NCI-H1436 treated with DMSO at 0.1 percent for 48 hours (cell line): ENCODE measurements at places on chromosomes 7 and 10.

GRCh38 chr10:96756111-96756903 lies 36.0 kb upstream of the PIK3AP1 start:
- no peak for DNase-seq

DNA sequence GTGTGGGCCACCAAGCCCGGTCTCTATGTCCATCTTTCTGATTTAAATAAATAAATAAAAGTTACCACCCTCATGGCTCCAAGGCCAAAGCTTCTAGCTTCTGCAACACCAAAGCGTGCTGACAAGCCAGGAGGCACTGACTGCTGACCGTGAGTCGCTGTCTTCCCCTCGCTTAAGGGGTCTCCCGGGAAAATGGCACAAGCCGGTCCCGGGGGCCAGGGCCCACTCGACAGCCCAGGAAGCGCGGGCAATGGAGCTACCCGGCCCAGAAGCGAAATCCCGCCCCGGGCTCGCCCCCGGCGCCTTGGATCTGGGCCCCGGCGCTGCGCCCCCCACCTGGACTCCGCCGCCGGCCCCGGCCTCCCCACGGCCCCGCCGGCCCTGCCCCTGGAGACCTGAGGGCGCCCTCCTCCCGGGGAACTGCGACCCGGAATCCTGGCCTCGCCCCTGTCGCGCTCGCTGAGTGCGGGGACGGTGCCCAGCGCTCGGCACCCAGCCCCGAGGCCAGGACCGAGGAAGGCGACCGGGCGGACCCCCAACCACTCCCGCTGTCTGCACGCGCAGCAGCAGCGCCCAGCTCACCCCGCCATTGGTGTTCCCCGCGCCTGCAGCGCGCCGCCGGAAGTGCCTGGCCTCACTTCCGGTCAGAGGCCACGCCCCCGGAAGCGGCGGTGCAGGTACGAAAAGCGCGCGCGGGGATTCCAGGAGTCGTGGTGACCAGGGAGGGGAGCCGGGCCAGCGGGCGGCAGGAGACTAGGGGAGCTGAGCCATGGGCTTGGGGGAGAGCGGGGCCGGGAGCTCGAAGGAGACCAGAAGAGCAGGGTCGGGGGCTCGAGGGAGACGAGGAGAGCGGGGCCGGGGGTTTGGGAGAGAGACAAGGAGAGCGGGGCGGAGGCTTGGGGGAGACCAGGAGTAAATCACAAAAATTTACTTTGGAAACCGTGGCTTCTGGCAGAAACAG lies at the start of the genes MRM2 and NUDT1:
Gene MRM2, minus strand, starts transcription at position 626 of the 961 bp plus-strand sequence. Its CDS starts 36 bp downstream, at position 590.
Gene NUDT1, plus strand, starts transcription at position 647 of the 961 bp plus-strand sequence. CDS start 2,349 bp downstream, outside the sequence.
- DNase-seq, result no peak

DNA sequence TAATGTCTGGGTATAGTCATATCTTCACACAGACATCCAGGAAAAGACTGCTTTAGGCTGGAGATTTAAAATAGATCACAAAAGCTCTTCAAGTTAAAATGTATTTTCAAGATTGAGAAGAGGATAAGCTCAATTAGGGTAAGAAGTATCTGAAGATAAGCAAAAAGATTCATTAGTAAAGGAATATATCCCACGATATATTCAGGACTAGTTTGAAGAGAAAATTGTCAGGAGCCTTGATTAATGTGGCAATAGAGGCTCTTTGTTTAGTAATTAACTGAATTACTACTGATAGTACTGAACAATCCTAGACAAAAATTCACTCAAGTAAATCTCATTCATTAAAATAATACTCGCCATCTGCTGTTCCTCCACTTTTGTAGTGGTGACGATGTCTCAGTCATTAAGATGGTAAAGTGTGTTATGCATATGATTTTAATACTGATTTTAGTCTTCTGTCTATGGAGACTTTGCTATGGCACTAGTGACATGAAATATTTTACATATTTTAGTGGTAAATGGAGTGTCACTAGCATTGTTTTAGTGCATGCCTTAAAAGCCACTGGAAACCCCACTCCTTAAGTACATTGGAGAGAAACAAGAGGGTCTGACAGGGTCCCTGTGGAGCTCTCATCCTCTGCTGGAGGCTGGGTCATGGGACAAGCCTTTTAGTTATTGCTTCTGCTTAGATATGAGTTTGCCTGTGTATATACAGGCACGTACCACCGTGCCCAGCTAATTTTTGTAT lies 32.8 kb downstream of the INPP5F start:
- no peak for DNase-seq

GRCh38 chr7:25459057-25459456 lies 230.8 kb upstream of the NPVF start:
- DNase-seq, result no peak

GRCh38 chr7:143049362-143049761 lies 2.8 kb upstream of the OR6V1 start:
- DNase-seq, result no peak

GRCh38 chr7:111780527-111780926 lies 218.2 kb upstream of the IMMP2L start:
- no peak for DNase-seq

DNA sequence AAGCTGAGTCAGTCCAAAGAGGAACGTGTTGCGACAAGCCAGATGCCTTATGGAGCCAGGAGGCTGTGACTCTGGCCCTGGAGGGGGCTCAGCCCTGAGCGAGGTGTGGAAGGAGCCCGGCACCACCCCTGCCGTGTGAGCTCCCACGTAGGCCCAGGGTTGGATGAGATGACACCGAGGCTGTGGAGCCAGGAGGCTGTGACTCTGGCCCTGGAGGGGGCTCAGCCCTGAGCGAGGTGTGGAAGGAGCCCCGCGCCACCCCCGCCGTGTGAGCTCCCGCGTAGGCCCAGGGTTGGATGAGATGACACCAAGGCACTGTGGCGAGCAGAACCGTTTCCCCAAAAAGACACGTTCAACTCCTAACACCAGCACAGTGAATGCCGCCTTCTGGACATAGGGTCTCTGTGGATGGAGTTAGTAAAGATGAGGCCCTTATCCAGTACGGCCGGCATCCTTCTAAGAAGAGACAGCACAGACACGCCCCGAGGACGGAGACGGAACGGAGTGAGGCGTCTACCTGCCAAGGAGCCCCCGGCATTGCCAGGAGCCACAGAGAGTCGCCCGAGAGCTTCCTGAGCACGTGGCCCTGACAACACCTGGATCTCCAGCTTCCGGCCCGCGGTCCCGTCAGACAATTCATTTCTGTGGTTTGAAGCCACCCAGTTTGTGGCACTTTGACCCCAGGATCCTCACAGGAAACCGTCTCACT lies 472.5 kb downstream of the DNAJB6 start:
- DNase-seq, result no peak

DNA sequence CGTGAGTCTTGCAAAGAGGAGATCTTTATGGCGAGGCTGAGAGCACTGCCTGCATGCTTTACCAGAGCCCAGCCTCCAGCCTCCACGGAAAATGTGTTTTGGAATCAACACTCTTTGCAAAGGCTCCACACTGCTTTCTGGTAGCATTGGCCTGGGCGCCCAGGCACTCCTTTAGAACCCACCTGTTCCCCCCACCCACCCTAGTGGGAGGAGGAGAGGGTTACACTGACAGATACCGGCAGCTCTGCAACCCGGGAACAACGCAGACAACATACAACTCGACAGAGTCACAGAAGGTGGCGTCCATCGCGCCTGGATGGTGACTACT lies 5.5 kb upstream of the MNX1 start:
- no peak for DNase-seq

DNA sequence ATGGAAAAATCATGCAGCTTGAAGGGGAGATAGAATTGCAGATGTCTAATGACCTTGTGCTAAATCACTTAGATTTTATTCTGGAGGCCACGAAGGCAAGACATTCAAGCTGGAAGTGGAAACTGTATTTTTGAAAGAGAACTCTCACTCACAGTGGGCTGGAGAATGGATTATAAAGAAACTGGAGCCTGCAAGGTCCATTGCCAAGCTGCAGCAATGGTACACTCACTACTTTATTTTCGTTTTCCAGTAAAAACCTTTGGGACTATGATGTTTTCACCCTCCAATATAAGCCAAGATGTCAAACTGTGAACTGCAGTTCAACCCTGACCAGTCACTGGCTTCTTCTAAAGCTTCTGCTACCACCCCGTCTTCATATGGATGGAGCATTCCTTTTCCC lies 62.0 kb downstream of the SKIDA1 start:
- DNase-seq, result no peak

- DNase-seq, result no peak
These were observed 111.9 kb downstream of the SEMA3D start for GRCh38 chr7:85074992-85075391.

DNA sequence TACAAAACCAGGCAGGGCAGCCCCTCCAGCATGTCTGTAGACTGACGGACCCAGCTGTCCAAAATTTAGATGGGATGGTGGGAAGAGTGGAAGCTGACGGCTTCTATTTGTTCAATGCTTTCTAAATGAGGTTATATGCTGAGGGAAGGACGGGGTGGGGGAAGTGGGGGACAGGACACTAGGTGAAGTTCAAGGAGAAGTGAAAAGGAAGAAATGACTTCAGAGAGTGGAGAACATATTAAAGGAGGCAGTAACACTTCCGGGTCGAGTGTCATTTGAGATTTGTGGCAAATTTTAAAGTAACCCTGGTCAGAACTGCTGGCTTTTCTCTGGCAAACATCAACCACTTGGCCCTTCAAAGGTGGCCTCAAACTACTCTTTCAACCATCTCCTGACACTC lies 9.4 kb downstream of the PIP4K2A start:
- no peak for DNase-seq
